ENCODE measurements at places on chromosomes 6 and 20.

- no peak for DNase-seq
Measured at GRCh38 chr6:3509336-3509735, 52.5 kb upstream of the SLC22A23 start.

DNA sequence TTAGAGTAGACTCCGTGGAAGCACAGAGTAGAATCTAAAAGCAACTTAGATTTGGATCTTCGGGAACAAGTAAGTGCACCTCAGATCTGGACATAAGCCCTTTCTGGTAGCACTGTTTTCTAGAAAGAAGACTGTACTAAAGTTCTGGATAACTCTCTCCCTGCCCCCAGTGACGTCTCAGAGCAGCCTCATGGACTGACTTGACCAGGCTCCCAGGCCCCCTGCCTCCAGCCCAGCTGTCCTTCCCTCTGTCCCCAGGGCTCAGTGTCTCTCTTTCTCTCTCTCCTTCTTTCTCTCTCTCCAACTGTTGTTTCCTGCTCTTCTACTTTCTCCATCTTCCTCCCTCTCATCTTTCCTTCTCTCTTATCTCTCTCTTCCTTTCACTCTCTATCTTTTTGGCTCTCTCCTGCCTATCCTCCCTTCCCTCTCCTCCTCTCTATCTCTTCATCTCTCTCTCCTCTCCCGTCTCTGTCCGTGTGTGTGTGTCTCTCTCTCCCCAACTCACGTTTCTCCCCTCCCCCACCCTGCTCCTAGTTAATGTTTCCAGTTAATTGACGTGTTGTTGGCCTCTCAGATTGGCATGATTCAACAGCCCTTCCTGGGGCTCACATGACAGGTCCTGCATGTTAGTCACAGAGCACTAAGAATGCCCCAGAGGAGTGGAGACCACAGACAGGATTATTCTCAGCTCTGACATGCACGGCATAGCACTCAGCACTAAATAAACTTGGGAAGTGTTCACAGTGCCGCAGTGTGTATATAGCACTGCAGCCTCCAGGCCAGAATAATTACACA, 180.4 kb upstream of the FOXQ1 start:
- no peak for DNase-seq

DNA sequence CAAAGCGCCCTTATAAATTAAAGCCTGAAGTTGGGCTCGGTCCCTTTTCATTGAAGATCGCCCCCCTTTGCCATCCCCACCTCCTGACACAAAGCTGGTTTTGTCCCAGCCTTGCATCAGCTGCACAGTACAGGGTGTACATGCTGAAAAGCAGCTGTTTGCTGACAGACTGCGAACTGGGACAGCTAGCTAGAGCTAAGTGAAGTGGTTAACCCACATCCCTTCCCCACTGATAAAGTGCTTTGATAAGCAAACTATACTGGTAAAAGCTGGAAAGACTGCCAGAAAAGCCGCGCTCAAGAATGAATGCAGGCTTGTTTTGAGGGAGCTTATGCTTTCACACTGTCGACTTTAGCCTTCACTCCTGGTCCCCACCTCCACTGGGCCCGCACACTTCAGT, 207.3 kb downstream of the GMDS start:
- DNase-seq = no peak

- DNase-seq = no peak
Measured at GRCh38 chr6:82248273-82248735, 760 bp upstream of the IBTK start.

DNA sequence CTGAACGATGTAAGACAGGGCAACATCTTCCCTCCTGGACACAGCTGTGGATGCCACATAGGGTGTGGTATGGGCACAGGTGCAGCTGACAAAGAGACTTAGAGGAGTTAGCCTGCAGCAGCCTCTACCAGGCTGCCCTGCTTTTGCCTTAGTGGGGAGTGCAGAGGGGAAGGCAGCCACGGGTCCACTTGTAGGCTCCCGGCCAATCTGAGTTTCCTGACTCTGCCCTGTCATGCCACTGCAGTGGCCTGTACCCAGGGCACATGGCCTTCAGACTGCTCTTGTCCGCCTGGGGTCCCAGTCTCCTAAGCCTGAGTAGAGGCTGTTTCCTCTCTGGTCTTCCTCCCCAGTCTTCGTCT, 17.1 kb upstream of the CST9L start:
- no peak for DNase-seq

DNA sequence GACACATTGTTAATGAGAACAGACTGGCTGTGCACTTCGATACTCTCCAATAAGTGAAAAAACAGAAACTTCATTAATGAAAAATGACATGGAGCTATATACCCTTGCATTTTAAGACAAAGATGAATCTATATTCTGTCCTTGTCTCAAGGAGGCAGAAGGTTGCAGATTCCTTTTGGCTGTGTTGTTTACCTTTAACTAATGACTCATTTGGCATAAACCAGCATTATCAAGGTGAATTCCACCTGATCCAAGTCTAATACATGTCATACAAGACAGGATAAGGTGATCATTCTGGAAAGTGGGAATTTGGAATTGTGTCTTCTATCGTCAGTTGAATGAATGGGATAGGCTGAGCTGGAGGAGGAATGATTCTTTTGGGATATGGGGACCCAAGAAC, 192.9 kb downstream of the PLCB4 start:
- DNase-seq = no peak

GRCh38 chr20:46229478-46230105, 78.7 kb downstream of the CDH22 start:
- DNase-seq = no peak

DNA sequence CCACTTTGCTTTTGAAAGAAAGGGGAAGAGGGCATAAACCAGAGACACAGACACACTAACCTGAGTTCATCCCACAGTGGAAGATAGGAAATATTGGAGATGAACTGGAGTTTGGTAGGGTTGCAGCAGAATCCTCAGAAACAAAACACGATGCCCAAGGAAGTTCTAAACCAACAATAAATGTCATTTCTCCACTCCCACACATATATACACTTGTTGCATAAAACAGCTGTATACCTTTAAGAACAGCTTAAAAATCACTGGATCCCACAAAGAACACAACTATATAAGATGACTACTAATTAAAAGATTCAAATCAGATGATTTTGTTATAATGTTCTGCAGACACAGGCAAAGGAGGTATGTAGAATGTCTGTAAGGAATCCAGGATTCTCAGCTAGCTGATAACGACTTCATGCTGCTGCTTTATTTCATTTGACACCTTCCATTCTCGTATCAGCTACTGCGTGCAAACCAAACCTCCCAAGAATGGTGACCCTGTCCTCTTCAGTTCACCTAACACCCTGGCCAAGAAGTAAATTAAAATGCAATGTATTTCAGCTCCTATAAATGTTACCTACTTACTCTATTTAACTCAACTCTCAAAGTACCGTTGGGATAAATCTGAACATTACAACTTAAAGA, 14.3 kb downstream of the KIF13A start:
- DNase-seq = no peak

- no peak for DNase-seq
Measured at GRCh38 chr6:43843097-43843645, 73.2 kb downstream of the VEGFA start.

- no peak for DNase-seq
Measured at GRCh38 chr6:90442366-90442765, 144.5 kb downstream of the MAP3K7 start.

DNA sequence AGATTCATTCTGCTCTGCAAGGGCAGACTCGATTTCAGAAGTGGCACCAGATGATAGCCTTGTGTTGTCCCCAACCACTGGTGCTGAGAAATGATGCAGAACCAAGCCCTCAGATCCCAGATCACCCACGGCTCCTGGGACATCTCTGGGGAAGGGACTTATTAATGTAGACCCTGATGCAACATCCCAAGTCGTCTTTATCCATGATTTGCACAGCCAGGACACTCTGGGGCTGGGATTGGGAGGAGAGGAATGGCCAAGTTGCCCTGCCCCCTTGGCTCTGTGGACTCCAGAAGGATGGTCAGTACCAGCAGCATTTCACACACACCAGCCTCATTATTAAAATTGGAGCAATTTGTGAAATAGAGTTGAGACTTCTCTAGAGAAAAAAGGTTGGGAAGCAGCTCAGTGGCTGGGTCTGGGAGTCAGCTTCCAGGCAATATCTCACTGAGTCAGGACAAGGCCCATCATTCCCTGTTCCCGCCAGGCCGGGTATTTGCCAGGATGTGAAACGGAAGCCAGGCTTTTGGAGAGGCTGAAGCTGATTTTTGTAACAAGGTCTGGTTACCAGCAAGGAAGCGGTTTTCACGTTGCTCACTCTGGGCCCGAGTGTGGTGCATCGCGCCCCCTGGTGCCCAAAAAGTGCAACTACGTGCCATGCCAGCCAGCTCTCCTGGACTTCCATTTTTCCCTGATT, 67.4 kb downstream of the ZBTB2 start:
- peak; percentile 42 for DNase-seq

- DNase-seq = no peak
Measured at GRCh38 chr6:85810558-85810957, 167.9 kb upstream of the SYNCRIP start.

GRCh38 chr20:2327620-2328555, 32.1 kb downstream of the TGM3 start:
- DNase-seq = no peak

GRCh38 chr20:5767493-5768098, 17.4 kb downstream of the SHLD1 start:
- DNase-seq = no peak

DNA sequence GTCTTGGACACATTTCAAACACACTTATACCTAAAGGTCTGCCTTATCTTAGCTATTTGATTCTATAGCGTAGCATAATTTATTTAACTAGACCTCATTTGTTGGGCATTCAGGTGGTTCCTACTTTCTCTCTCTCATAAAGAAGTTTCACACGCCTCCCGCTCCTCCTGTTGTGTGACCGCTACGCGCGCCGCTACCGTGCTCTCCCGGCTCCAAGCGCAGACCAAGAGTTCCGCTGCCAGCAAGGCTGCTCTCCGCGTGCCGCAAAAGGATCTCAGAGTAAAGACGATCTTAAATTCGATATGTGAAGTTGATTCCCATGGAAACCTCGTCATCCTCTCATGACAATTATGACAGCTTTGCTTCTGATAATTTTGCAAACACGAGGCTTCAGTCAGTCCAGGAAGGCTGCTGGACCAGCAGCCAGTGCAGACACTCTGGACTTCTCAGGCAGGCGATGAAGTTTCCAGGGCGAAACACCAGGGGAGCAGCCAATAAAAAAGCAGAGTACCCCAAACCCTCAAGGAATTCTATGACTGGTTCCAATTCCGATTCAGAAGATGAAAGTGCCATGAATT, 20.4 kb downstream of the PRSS16 start:
- DNase-seq = no peak

GRCh38 chr6:39075807-39076622, 27.4 kb downstream of the GLP1R start:
- DNase-seq = no peak

GRCh38 chr20:62019881-62020492, 45.7 kb downstream of the TAF4 start:
- DNase-seq = no peak

DNA sequence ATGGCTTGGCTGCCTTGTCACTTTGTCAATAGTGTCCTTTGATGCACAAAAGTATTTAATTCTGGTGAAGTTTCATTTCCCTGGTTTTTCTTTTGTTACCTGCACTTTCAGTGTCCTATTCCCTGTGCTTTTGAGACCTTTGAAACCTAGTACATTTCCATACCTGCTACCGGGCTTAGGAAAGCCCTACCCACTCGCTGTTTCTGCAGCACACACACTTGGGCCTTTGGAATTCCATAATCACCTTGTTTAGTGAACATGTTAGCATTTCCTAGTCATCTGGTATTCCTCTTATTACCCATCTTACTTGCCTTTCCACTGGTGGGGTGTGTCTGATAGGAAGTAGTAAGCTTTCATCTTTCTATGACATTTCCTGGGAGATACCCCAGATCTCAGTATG, 19.3 kb upstream of the SYNDIG1 start:
- no peak for DNase-seq

GRCh38 chr6:136646377-136646776, 96.2 kb upstream of the MAP7 start:
- DNase-seq = no peak

- DNase-seq = no peak
Measured at GRCh38 chr6:158536891-158537798, 22.7 kb upstream of the TMEM181 start.

- no peak for DNase-seq
Measured at GRCh38 chr6:51854347-51854746, 233.1 kb downstream of the PKHD1 start.

GRCh38 chr6:52407467-52407866, 12.7 kb upstream of the EFHC1 start:
- DNase-seq = no peak

GRCh38 chr6:20876561-20876960, 342.3 kb downstream of the CDKAL1 start:
- no peak for DNase-seq

- no peak for DNase-seq
Measured at GRCh38 chr6:116966675-116967576, 89.9 kb downstream of the RFX6 start.

GRCh38 chr20:49203746-49204145, 15.5 kb upstream of the DDX27 start:
- no peak for DNase-seq

DNA sequence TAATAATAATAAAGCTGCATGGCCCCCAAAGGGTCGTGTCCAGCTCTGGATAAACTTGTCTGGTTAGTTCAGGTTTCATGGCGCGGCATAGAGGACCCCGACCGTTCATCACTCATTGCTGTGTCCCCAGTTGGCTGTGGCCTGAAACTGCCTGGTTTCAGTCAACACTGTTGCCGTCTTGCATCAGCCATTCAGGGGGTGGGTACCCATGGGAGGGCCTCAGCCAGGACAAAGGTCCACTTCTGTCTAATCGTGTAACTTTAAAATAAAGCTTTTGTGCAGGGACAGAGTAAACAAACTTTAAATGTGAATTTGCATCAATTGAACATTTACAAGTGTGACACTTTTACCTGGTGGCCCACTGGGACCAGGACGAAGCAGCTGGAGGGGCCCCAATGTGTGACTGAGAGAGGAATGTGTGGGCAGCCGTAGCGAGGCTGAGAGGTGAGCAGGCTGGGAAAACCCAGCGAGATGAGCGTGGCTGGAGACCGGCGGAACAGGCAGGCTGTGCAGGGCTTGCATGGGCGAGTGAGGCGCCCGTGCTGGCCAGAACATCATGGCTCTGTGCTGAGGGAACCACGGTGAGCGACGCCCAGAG, 22.3 kb upstream of the UNC93A start:
- DNase-seq = no peak

Data from stimulated activated CD4-positive, alpha-beta T cell treated with anti-CD3 and anti-CD28 coated beads, TNF-alpha, amount 100 ng/mL, for 1 hour (primary cell).